Cortex of kidney (tissue), 1 donor: ENCODE measurements at places on chromosomes 1 and 21.

GRCh38 chr21:41438425-41439113 is 12.5 kb downstream of the MX1 start:
- no peak for DNase-seq

DNA sequence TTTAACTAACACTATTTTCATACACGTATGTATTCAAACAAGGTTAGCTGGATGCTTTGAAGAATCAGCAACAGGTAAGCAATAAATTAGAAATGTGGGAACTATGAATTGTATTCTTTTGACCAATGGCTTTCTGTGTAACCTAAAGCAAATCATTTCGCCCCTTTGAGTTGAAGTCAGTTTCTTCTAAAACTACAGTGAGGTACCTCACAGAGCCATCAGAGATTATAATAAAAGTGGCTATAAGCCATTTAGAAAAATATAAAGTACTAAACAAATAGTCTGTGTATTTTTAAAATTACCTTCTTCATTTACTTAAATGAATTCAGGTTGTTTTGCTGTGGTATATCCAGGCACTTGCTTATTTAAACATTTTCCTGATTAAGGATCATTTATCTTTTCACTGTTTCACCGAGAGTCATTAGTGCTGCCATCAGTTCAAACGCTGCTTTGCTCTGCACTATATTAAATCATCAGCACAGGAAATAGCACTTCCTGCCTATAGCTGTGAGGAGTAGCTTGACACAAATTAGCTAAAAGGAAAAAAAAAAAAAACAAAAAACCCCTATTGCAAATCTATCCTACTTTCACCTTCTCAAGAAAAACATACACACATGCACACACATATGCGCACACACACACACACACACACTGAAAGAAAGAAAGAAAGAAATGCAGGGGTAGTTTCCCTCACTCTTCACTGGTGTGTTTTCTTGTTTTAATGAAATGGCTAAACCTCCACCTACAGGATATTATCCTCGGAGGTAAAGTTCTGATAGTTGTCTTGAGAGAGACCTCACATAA is 39.8 kb upstream of the C1orf105 start:
- no peak for DNase-seq

GRCh38 chr1:21913258-21913657 is 23.9 kb downstream of the HSPG2 start:
- no peak for DNase-seq

GRCh38 chr1:184164536-184164935 is 113.0 kb downstream of the TSEN15 start:
- no peak for DNase-seq

- no peak for DNase-seq
Observed at GRCh38 chr1:67058242-67058641, 4.3 kb upstream of the SLC35D1 start.

- no peak for DNase-seq
Observed at GRCh38 chr1:237851210-237851845, 39.4 kb downstream of the ZP4 start.

DNA sequence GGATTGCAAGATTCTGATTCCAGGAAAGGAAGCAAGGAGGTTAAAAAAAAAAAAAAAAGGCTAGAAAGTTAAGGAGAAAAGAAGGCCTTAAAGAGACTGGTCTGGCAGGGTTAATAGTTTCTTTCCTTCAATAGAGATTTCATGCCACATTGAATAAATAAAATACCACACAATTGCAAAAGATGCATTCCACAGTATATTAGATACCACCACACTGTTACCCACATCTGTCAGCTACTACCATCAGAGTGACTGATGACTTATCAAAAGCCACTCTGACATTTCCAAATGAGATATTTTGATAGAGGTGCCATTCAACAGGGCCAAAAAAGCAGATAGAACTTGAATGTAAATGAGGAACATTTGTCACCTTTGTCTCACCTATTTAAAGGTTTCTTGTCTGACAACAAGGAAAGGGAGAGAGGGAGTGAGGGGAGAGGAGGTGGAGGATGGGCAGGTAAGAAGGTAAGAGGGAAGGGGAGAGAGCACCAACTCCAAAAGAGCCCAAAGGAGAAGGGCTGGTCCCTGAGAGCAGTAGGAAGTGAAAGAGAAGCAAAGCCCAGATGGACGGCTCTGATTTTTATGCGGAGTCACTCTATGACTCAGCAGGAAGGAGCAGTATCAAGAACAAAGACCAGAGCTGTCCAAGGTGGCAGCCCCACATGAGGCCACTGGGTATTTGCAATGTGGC is 38.3 kb downstream of the LRRN2 start:
- DNase-seq, result no peak

DNA sequence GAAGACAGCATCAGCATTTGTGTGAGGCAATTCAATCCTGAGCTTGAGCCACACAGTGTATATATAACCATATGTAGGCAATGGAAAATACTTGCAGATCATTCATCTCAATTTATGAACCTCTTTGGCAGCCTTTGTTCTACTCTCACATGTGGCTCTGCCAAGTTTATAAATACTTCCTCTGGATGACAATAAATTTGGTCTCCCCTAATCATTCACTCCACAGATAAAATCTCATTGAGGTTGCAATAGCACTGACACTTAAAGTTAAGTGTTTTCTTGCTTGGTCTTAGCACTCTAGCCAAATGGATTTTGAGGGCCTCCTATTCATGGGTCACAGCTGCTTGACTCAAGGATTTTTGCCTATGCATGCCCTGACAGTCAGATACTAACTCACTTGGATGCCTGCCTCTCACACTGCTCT is 136.6 kb upstream of the VANGL1 start:
- DNase-seq, result no peak

GRCh38 chr1:12276225-12276624 is 46.4 kb downstream of the VPS13D start:
- no peak for DNase-seq
